ENCODE measurements at places on chromosomes 13 and 19.
A peak's percentile ranks its signal among the peaks of the same experiment; 100 is the strongest.

GRCh38 chr19:35153701-35154524 is 622 bp upstream of the FXYD5 start:
- DNase-seq = peak; percentile 80

GRCh38 chr19:11652056-11652455 is 54.8 kb downstream of the ZNF627 start:
- no peak for DNase-seq

DNA sequence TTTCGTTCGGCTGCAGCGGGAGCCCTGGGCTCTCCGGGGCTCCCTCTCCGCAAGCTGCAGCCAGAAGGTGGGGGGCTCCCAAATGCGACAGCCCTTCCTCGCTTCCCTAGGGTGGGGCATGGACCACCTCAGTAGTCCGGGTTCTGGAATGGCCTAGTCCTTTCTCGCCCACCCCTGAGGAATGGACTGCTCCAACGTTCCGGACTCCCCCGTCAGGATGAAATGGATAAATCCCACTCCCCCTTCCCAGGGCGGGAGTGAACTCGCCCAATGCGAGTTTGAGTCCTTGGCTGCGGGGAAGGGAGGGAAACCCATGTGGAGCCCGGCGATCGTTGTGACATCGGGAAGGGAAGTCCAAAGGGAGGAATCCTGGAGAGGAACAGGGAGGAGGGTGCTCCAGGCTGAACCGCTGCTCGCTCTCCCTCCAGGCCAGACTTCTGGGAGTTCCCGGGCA is 5.5 kb downstream of the HRC start:
- peak; percentile 65 for DNase-seq

GRCh38 chr19:5145521-5146511 is 176.9 kb downstream of the KDM4B start:
- no peak for DNase-seq

- no peak for DNase-seq
Measured at GRCh38 chr13:23870356-23871140, 18.7 kb downstream of the MIPEP start.

- no peak for DNase-seq
Measured at GRCh38 chr19:47507924-47508553, 6.8 kb downstream of the NAPA start.

DNA sequence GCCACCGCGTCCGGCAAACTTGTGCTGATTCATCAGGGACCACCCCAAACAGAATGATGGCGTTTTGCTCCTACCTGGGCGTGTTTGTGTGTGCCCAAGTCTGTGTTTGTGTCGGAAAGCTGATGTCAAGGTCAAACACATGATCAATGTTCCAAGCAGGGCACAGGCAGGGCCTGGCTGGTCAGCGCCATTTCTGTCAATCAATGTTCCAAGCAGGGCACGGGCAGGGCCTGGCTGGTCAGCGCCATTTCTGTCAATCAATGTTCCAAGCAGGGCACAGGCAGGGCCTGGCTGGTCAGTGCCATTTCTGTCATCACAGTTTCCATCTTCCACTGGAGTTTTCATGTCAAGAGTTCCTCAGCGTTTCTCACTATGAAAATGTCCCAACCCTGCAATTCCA is 14.9 kb upstream of the GRTP1 start:
- no peak for DNase-seq

Measured in urothelium cell line (cell line).